ENCODE measurements at places on chromosomes 12 and 14. TPM values are rescaled to one million over a fixed set of nuclear protein-coding genes. Genes with fewer than 3 reads are reported as not detected.

Gene MTA1
- 52.7 TPM for total RNA-seq

Gene KRT74
- not detected for total RNA-seq

Gene FGF6
- not detected for total RNA-seq

Gene INSM2
- total RNA-seq: not detected

Gene HOXC6
- total RNA-seq: 1.6 TPM

Gene FAR2
- total RNA-seq: 5.6 TPM

Gene HCAR3
- not detected for total RNA-seq

Gene LPAR5
- not detected for total RNA-seq

Gene CLEC4C
- total RNA-seq: not detected

Gene TAS2R46
- total RNA-seq: 4.2 TPM

Gene OS9
- 98.0 TPM for total RNA-seq

Gene FSCB
- total RNA-seq: under 0.01 TPM

Gene VWF
- under 0.01 TPM for total RNA-seq

Gene MYF6
- not detected for total RNA-seq
